A549 treated with ZK216348 at 1 μM for 4 hours (cell line): ENCODE measurements at places on chromosomes 4 and X. TPM values are rescaled to one million over a fixed set of nuclear protein-coding genes. Genes with fewer than 3 reads are reported as not detected.

RHOH gene
- 0.15 to 0.23 TPM (median 0.19 TPM) in 4 of 5 replicates, not detected in the other for total RNA-seq

PNCK gene
- total RNA-seq = 0.29 to 0.48 TPM (median 0.36 TPM) in 3 of 5 replicates, not detected in the others

FDCSP gene
- not detected in 5 replicates for total RNA-seq

MECP2 gene
- total RNA-seq = 14.2 to 23.1 TPM (median 18.0 TPM) in 5 replicates

ATG4A gene
- total RNA-seq = 7.5 to 10.0 TPM (median 8.2 TPM) in 5 replicates

TGIF2LX gene
- not detected in 5 replicates for total RNA-seq

CDKL5 gene
- 3.1 to 6.9 TPM (median 5.1 TPM) in 5 replicates for total RNA-seq

MAGED4B gene
- total RNA-seq = 7.2 to 21.7 TPM (median 13.0 TPM) in 5 replicates

SSX3 gene
- not detected in 5 replicates for total RNA-seq

EREG gene
- total RNA-seq = 13.3 to 34.4 TPM (median 26.5 TPM) in 5 replicates

FAM200B gene
- total RNA-seq = 28.5 to 38.5 TPM (median 29.2 TPM) in 5 replicates

SLITRK4 gene
- not detected in 5 replicates for total RNA-seq

NAP1L3 gene
- total RNA-seq = 0.25 to 0.92 TPM (median 0.33 TPM) in 5 replicates

CSAG3 gene
- not detected in 5 replicates for total RNA-seq

ADGRG2 gene
- total RNA-seq = 6.9 to 10.2 TPM (median 8.5 TPM) in 5 replicates

CLIC2 gene
- 0.11 to 0.20 TPM (median 0.12 TPM) in 3 of 5 replicates, not detected in the others for total RNA-seq

ZNF630 gene
- total RNA-seq = 0.15 to 0.55 TPM (median 0.26 TPM) in 5 replicates

LEF1 gene
- total RNA-seq = not detected in 5 replicates

SMIM31 gene
- total RNA-seq = 0.08 TPM in 1 of 5 replicates, not detected in the others

STPG2 gene
- total RNA-seq = not detected in 5 replicates

EGFL6 gene
- total RNA-seq = not detected in 5 replicates

FABP2 gene
- not detected in 5 replicates for total RNA-seq

SSX4 gene
- total RNA-seq = not detected in 5 replicates

ZXDB gene
- 4.3 to 10.1 TPM (median 7.2 TPM) in 5 replicates for total RNA-seq

PPP1R2C gene
- not detected in 5 replicates for total RNA-seq

CTAG1A gene
- total RNA-seq = not detected in 5 replicates

FGFBP1 gene
- total RNA-seq = 3.8 to 5.6 TPM (median 4.7 TPM) in 5 replicates

SHOX gene
- not detected in 5 replicates for total RNA-seq

UNC5C gene
- total RNA-seq = not detected in 5 replicates

CXCL3 gene
- 4.4 to 8.3 TPM (median 4.5 TPM) in 5 replicates for total RNA-seq

GAGE12J gene
- not detected in 5 replicates for total RNA-seq

BMX gene
- not detected in 5 replicates for total RNA-seq

F8A2 gene
- total RNA-seq = not detected in 5 replicates

CLDN2 gene
- total RNA-seq = 5.7 to 8.2 TPM (median 7.9 TPM) in 5 replicates

TRAM1L1 gene
- 0.18 to 0.66 TPM (median 0.56 TPM) in 5 replicates for total RNA-seq

SPRY1 gene
- 2.3 to 3.7 TPM (median 2.8 TPM) in 5 replicates for total RNA-seq

SRPX gene
- 4.8 to 8.5 TPM (median 7.5 TPM) in 5 replicates for total RNA-seq

SPANXN3 gene
- not detected in 5 replicates for total RNA-seq

CT45A3 gene
- not detected in 5 replicates for total RNA-seq

CSAG2 gene
- total RNA-seq = not detected in 5 replicates
